Testis (tissue), 5 donors: ENCODE measurements at places on chromosomes 11 and 22.
A peak's percentile ranks its signal among the peaks of the same experiment; 100 is the strongest.

DNA sequence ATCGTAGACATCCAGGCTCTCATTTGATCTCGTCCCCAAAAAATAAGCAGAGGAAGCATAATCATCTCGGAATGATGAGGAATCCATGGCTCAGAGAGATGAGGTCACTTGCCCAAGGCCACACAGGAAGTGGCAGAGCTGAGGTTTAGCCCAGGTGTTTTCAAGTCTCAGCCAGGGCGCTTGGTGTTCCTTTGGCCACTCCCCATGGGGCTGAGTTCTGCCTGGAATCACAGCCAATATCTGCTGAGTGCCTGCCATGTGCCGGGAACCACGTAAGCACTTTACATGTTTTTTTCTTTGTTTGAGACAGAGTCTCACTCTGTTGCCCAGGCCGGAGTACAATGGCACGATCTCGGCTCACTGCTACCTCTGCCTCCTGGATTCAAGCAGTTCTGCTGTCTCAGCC is 29.5 kb upstream of the MYH9 start:
- no peak for DNase-seq

GRCh38 chr11:102384419-102385079 is 37.5 kb downstream of the BIRC2 start:
- DNase-seq = peak; percentile 62

- DNase-seq = peak; percentile 19
Observed at GRCh38 chr11:35192347-35192746, 53.4 kb downstream of the CD44 start.

DNA sequence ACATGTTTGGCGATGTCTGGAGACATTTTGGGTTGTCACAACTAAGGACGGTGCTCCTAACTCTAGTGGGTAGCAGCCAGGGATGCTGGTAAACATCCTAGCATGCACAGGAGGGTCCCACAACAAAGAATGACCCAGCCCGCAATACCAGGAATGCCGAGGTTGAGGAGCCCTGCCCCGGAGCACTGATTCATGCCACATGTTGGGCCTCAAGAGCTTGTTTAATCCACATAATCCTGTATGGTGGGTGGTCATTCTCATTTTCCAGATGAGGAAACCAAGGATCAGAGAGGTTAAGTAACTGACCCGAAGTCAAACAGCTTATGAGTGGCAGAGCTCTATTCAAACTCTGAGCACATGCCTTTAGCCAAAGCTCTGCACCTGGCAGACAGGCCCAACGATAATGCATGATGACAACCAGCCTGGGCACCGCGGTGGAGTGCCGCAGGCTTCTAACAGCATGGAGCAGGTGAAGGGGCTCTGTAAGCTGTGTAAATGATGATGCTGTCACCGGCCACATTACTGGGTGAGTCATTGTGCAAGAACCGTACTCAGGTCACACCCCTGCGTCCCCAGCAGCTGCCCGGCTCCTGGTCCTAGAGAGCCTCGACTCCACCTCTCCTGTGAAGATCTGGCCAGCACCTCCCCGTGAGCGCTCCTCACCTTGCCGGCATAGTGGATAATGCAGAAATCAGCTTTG is 58.6 kb downstream of the APOL1 start:
- DNase-seq = no peak

DNA sequence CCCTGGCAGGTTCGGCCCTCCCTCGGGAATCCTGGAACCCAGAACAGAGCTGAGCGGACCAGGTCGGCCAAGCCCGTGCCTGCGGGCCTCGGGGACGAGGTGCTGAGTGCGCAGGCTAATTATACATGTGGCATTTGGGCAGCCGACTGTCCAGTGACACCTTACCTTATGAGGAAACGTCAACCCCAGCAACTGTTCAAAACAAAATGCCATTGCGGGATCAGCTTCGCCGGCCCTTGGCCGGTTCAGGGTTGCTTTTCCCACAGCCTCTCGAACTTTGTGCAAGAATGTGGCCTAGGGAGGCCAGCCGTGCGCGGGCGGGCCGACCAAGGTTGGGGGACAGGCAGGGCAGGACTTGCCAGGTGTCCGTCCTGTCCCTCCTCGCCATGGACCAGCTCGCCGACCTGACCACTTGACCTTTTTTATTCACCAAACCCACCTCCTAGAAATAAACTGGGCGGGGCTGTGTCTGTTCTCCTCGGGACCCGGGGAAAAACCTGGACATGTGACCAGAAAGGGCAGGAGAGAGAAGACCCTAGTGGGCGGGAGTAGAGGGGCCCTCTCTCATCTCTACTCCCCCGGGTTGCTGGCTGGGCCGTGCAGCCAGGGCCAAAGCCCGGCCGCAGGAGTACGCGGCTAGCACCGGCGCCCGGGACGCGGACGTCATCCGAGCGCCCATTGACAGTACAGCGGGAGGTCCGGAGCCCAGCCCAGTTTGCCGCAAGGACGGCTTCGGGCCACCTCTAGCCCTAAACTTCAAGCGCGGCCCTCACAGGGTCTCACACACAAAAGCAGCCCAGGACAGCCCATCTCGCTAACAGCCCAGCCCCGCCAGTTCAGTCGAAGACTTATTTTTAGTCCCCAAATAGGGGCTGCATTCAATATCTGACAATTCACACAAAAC is 134.3 kb upstream of the C11orf58 start:
- DNase-seq = peak; percentile 72

- no peak for DNase-seq
Observed at GRCh38 chr22:37146051-37146385, 3.7 kb downstream of the IL2RB start.

DNA sequence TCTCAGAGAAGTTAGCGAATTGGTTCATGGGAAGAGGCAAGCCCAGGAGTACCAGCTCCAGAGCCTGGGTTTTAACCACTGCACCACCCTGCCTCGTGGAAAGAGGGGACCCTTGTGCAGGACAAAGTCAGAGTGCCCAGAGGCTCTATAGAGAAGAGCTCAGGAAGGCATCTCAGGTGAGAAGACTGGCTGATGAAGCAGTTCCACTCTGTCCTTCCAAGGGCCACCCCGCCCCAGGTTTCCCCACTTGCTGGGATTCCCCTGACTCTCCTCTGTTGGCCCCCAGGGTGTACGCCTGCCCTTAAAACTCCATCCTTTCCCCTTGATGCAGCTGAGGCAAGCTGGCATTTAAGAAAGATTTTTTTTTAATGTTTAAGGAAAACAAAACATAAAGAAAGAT is 265.8 kb downstream of the BUD13 start:
- no peak for DNase-seq
